ENCODE measurements at places on chromosomes 5 and 9.

- DNase-seq: peak; percentile 58
Measured at GRCh38 chr5:148314187-148314586, 2.0 kb downstream of the SPINK7 start.

GRCh38 chr5:115309751-115310370 is 13.4 kb upstream of the CCDC112 start:
- DNase-seq: peak; percentile 65

GRCh38 chr5:56460195-56460546 is 227.0 kb upstream of the ANKRD55 start:
- DNase-seq: no peak

DNA sequence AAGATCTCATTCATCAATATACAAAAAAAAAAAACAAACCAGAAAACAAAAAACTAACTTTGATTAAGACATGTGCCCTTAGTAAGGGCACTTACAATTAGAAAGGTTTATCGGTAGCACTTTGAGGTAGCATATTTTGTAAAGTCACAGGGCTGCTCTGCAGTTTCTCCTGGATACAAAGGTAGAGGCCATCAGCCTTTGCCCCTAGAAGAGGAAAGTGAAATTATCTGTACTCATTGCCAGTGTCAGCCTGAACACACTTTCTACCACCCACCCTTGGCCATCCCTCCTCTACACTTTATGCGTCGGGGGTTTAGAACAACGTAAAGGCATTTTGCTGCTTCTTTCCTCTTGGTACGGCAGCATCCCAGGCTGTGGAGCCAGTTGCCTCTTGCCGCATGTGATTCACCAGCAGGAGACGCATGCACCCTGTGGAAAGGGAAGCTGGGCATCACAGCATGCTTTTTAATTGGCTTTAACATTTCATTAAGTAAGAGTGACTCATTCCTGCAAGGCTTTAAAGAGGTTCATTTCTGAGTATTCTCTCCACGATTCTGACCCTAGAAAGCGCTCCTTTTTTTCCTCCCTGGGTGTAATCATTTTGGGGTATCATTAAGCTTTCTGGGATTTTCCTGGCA is 84.6 kb downstream of the CEMIP2 start:
- peak; percentile 70 for DNase-seq

GRCh38 chr9:107260437-107261081 is 22.5 kb upstream of the RAD23B start:
- DNase-seq: no peak

DNA sequence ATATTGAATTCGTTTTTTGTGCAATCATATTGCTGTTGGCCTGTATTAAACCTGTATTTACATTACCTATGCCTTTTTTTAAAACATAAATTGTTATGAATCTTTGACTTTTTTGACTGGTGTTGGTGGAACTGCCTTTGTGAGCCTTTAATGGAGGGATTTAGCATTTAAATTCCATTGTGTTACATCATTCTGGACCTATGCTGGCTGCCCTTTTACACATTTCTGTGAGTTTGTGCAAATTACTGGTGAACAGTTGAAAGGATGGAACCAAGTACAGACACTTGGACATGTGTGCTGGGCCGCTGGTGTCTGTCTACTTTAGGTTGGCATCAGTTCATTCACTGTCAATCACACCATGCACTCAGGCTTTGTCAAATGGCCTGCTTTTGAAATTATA is 3.4 kb downstream of the SNX18 start:
- no peak for DNase-seq

- no peak for DNase-seq
Measured at GRCh38 chr9:72012646-72013045, 47.8 kb downstream of the C9orf57 start.

DNA sequence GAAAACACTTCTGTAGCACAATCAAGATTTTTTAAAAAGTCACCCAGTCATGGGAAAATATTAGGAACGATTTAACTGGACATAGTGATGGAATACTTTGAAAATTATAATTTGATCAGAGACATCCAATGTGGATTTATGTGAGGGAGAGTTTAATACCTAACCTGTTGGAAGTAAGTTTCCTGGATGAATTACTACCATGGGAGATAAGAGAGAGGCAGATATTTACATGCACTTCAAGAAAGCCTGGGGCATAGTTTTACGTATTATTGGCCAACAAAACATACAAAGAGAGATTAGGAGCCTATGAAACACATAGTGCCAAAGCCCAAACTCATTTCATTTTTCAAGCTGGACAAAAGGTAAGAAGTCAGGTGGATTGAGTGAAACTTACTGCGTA is 336.8 kb downstream of the SLIT3 start:
- no peak for DNase-seq

DNA sequence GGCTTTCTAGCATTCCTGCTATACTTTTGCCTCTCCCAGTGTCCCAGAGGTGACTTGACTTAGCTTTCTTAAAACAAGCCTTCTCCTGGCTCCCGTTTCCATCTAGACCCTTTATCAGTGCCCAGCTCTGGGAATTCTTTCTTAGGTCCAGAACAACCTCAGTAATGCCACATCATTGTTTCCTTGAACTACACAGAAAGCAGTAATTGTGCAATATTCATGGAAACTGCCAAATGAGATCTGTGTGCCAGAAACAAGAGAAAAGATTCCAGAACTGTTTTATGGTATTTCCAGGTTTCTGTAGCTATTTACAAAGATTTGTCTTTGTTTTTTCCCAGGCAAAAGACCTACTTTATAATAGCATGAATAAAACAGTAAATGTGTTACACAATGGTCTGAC is 391.3 kb downstream of the SLCO4C1 start:
- no peak for DNase-seq

Measured in RWPE1 (cell line).